ENCODE measurements at places on chromosomes 5 and 9.

GRCh38 chr5:58507715-58508114 is 16.5 kb downstream of the GAPT start:
- no peak for DNase-seq

DNA sequence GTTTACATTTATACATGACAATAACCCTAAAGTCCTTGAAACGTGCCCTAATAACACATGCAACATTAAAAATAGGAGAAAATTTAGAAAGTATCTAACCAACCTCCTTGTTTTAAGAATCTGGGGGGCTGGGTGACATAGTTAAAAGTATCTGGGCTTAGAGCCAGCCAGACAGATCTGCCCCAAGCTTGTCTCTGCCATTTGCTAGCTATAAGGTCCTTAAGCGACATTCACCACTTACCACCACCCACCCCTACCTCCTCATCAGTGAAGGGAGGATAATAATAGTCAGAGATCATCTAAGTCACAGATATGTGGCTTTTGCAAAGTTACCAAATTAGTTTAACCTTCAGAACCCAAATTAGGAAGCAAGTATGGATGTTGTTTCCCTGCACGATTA is 33.8 kb upstream of the CAST start:
- DNase-seq, result no peak

DNA sequence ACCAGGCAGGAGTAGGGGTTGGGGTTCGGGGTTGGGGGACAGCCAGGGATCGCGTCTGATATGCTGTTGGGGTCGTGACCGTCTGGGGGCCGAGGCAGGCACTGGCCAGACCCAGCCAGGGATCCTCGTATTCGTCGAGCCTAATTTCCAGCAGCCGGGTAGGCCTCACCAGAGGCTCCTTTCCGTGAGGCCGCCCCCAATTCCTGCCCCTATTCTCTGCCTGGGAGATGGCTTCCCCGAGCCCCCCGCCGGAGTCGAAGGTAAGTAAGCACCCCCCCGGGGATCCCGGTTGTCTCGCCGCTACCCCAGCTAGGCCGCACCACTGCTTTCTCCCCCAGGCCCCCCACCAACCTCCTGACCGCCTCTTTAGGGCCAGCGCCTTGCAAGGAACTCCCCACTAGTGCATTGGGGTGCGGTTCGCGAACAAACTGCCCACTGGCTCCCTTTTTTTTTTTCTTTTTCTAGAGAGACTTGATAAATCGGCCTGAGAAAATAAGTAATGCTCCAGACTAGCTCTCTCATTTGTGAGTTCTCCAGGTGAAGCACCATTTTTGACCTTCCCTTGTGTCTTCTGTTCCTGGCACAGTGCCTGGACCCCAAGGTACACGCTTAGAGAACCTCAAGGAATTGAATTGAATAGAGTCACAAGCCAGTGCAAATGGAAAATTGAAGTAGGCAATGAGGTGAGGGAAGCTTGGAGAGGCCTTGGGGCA is 435 bp downstream of the ZNF189 start:
- no peak for DNase-seq

GRCh38 chr9:117704597-117704996 is 394 bp downstream of the TLR4 start:
- DNase-seq, result no peak

- DNase-seq, result no peak
Observed at GRCh38 chr5:168770036-168770498, 190.9 kb upstream of the PANK3 start.

DNA sequence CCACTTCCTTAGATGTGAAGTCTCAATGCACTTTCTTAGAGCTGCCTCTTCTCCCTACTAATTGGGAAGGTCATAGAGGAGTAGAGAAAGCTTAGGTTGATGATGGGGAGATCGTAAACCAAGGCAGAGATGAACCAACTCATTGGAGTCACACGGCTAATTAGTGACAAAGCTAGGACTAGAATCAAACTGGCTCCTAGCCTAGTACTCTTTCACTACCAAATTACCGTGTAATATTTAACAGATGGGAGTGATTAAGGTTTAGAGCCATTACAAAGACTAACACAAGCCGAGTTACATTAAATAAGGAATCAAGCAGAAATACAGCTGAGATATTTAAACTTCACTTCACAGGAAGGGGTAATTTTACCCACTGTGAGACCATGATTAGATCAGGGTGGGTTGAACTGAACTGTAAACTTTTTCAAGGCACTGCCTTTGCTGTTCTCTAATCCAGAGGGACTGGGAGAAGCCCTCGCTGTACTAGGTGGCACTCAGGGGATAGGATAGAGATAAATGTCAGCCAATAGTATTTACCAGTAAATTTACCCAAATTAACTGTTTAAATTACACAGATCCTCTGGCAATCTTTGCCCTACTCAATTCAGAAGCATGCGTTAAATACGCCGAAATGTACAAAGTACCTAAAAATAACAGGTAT is 166.4 kb upstream of the PIK3R1 start:
- no peak for DNase-seq

DNA sequence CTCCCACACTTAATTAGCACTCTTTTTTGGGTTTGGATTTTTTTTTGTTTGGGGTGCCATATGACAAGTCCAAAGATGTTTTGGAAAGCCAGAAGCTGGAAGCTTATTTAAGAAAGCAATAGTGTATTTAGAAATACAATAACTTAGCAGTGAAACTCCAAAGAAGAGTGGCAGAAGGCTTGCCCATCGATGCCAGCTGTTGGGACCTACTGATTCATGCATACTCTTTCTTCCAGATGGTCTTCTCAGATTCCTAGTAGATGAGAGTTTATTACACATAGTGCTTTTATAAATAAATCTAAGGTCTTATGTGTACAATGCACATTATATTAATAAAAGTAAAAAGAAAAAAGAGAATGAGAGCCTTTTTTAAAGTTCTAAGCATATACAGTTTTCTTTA is 374.6 kb downstream of the OSTF1 start:
- DNase-seq, result no peak

DNA sequence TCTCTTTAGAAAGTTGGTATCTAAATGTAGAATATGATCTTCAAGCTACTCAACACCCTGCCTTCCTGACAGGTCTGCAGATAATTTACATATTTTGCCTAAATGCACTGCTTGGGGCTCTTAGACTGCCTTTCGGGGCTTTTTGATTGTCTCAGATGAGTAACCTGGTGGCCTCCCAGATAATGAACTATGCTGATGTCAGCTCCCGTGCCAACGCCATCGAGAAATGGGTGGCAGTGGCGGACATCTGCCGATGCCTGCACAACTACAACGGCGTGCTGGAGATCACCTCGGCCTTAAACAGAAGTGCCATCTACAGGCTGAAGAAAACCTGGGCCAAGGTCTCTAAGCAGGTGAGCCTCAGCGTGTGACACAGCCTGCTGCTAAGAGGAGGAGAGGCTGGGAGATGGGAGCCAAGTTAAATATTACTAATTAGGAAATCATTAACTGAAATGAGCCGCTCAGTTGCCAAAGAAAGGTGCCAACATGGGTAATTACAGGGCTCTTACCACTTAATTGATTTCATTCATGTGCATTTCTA is 20.8 kb upstream of the CKMT2 start:
- no peak for DNase-seq

GRCh38 chr9:127555840-127556820 is 55.9 kb upstream of the STXBP1 start:
- no peak for DNase-seq

DNA sequence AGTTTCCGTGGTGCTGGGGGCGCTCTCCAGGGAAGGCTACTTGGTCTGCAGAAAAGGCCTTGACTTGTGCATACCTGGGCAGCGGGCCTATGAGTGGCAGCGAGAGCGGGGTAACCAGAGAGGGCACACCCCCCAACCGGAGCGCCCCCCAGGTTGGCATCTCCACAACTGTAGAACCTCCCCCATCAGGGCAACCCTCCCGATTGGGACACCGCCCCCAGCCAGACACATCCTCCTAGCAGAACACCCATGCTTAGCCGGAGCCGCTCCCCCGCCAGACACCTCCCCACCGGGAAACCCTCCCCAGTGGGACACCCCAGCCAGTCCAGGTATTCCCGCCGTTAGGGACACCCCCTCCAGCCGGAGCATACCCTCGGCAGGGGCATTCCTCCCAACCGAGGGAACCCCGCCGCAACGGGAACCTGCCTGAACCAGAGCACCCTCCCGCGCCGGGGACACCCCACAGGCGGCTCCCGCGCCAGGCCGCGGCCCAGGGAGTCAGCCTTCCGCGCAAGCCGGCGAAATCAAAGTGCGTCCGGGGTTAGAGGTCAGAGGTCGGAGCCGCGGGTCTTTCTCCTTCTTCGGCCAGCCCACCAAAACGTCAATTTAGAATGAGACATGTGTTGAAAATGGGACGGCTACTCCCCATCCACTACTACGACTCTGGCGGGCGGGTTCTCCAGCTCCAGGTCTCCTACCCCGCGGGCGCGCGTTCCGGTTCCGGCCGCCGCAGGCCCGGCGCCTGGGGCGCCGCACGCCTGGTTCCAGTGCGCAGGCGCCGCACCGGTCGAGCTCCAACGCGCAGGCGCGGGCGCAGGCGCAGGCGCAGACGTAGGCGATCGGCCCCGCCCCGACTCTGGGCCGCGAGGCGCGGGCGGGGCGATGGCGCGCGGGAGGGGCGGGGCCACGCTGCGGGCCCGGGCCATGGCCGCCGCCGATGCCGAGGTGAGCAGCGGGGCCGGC is at the start of gene EHMT1:
Gene EHMT1, plus strand, starts transcription at position 901 of the 963 bp plus-strand sequence. Its CDS starts 24 bp downstream, at position 925.
- DNase-seq, result peak; percentile 81

GRCh38 chr9:13705373-13705772 is 425.9 kb upstream of the MPDZ start:
- no peak for DNase-seq

DNA sequence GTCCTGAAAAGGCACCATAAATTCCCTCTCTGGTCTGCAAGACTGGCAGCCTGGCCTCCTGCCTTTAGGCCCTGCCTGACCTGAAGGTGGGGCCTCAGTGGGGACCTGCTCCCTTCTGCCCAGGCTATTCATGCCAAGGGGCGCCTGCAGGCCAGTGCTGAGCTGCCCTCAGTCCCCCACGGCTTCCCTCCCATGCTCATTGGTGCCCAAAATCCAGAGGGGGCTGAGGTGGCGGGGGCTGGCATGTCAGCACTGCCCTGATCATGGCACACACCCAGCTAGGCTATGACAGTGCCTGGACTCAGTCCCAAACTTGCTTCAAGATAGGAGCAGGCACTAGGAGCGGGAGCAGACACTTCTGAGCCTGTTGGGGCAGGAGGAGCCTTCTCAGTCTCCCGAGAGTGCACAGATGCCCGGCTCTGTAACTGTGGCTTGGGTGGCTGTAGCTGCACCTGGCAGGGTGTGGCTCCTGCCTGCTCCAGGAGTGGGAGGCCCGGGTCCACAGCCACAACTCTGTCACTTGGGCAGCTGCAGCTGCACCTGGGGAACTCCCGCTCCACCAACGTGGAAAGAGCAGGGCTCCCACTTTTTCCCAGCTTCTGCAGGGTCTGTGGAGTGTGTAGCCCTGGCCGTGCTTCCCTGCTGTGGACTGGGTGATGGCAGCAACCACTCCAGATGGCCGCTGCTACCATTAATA is 49.0 kb downstream of the NDUFAF2 start:
- DNase-seq, result no peak

DNA sequence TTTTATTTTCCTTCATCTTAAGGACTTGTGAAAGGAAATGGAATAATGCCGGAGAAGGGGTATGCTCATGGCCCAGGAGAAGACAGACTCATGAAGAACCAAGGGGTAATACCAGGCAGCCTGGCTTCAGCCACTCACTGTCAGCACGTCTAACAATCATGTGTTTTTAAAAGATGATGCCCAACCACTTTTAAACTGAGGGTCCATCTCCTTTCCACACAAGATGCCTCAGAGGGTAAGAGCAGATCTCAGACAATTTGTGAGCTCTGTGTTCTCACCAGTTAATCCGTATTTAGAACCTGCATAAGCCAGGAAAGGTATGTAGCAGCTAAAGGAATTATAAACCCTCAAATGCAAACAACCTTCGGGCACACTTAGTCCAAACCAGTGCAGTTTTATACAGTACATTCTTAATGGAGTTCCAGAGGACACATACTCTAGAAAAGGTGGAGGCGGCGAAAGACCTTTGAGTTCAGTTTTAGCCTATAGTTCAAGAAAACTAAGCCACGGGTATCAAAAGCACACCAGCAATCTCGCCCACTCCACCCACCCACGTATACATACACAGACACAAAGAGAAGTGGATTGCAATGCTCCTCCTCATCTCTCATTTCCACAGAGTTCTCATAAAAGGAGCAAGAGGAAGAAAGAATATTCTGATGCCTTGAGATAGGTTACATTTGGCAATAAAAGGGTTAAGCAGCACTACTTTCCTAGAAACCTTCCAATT is 2.6 kb downstream of the DIAPH1 start:
- no peak for DNase-seq

GRCh38 chr9:21119093-21119770 is 22.4 kb downstream of the IFNW1 start:
- DNase-seq, result no peak

DNA sequence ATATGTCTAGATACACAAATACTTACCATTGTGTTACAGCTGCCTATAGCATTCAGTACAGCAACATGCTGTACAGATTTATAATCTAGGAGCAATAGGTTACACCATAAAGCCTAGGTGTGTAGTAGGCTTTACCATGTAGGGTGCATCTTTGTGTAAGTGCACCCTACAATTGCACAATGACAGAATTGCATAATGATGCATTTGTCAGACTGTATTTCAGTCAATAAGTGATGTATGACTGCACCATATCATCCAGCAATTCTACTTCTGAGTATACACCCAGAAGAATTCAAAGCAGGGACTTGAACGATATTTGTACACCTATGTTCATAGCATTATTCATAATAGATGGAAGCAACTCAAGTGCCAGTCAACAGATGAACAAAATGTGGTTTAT is 100.4 kb upstream of the SLC44A1 start:
- no peak for DNase-seq

- DNase-seq, result no peak
Observed at GRCh38 chr5:34484216-34484920, 171.8 kb upstream of the RAI14 start.

DNA sequence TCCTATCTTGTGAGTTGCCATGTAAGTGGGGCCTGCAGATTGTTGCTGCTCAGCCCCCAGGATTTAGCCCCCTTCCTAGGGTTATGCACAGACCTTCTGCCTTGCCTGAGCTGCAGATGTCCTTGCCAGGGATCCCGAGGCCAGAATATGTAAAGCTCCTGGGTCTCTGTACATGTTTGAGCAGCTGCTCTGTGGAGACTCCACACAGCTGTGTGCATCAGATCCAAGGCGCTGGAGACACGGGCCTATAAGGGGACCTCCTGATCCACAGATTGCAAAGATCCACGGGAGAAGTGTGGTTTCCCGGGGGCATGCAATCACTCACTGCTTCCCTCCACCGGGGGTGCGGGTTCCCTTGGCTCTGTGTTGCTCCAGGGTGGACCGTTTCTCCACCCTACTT is 28.9 kb downstream of the TAF11L14 start:
- no peak for DNase-seq

- no peak for DNase-seq
Observed at GRCh38 chr9:117945286-117945685, 241.1 kb downstream of the TLR4 start.

- peak; percentile 88 for DNase-seq
Observed at GRCh38 chr5:179820483-179821297, at the start of gene SQSTM1. SQSTM1 (plus strand) TSS chr5:179820905; CDS start chr5:179820937, 32 bp downstream.

- DNase-seq, result no peak
Observed at GRCh38 chr5:110880413-110880812, 141.6 kb downstream of the SLC25A46 start.

- DNase-seq, result no peak
Observed at GRCh38 chr5:146474065-146474464, 26.9 kb downstream of the TCERG1 start.

- no peak for DNase-seq
Observed at GRCh38 chr9:7567687-7568086, 231.9 kb downstream of the DMAC1 start.
